HTR-8/SVneo (cell line): ENCODE measurements at places on chromosomes 5 and 9.

DNA sequence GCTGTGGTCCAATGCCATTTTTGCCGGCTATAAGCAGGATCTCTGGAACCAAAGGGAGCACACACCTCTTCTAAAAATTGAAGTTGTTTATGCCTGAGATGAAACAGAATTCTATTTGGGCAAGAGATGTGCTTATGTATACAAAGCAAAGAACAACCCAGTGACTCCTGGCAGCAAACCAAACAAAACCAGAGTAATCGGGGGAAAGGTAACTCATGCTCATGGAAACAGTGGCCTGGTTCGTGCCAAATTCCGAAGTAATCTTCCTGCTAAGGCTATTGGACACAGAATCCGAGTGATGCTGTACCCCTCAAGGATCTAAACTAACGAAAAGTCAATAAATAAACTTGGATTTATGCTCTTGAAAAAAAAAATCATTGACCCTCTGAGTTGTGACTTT lies 178.7 kb downstream of the CEMIP2 start:
- no peak for DNase-seq

DNA sequence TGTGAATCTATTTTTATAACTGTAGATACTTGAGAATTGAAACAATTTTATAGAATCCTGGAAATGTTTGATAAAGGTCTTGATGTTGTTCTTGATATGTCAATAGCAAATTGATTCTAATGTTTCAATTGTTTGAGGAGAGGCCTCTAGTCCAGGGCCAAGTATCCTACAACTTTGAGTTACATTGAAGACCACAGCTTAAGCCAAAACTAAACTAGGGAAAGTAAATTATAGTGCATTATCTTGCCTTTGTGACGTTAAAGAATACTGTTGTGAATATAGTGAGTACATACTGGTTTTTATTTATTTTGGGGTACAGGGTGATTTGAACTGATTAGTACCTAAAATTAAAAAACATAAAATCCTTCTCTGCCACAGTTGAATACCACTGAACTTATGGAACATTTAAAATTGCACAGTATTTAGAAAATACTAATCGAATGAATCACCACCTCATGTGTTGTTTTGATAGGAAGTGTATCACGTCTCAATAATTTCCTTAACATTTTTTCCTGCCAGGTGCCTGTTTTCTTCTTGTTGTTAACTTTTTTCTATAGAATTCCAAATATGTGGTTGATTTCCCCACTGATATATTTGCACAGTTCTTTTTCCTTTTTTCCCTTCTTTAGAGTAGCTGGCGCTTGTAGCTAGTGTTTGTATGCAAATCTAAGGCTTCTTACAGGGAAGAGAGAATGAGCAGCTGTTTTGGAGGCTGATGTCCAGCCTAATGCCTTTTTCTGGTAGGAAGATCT lies 12.5 kb downstream of the ARHGEF28 start:
- DNase-seq, result peak; percentile 48

DNA sequence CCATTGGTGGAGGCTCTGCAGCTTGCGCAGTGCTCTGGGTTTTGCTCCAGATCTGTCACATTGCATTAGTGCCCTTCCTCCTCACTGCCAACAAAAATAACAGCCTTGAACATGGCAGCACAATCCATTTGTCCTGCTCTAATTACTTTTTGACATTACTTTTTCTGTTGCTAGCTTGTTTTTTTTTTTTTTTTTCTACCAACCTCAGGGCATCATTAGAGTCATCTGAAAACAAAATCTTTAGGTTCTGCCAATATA lies 117.5 kb upstream of the NR5A1 start:
- no peak for DNase-seq

GRCh38 chr5:150428978-150429377 lies 16.3 kb upstream of the CD74 start:
- no peak for DNase-seq

DNA sequence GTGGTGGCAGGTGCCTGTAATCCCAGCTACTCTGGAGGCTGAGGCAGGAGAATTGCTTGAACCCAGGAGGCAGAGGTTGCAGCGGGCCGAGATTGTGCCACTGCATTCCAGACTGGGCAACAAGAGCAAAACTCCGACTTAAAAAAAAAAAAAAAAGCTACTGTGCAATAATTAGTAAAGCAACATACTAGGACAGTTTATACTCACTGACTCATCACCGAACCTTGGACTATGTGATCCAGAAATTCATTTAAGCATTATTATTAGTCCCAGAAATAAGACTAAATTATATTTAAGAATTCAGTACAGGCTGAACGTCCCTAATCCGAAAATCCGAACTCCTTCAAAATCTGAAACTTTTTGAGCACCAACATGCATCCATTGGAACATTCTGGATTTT lies 37.8 kb downstream of the GOLPH3 start:
- no peak for DNase-seq
